ENCODE measurements at places on chromosomes 11 and 22.
A peak's percentile ranks its signal among the peaks of the same experiment; 100 is the strongest.

- H3K4me1 ChIP-seq = no peaks in the 10 kb centered on the region
- no peak overlapping the region for H3K27ac ChIP-seq
- H3K27me3 ChIP-seq = peaks cover 3% of the 10 kb centered on the region
- H3K4me3 ChIP-seq = no peak overlapping the region
- no peak for DNase-seq
These were observed 219.4 kb upstream of the RAG2 start for GRCh38 chr11:36817336-36817965.

DNA sequence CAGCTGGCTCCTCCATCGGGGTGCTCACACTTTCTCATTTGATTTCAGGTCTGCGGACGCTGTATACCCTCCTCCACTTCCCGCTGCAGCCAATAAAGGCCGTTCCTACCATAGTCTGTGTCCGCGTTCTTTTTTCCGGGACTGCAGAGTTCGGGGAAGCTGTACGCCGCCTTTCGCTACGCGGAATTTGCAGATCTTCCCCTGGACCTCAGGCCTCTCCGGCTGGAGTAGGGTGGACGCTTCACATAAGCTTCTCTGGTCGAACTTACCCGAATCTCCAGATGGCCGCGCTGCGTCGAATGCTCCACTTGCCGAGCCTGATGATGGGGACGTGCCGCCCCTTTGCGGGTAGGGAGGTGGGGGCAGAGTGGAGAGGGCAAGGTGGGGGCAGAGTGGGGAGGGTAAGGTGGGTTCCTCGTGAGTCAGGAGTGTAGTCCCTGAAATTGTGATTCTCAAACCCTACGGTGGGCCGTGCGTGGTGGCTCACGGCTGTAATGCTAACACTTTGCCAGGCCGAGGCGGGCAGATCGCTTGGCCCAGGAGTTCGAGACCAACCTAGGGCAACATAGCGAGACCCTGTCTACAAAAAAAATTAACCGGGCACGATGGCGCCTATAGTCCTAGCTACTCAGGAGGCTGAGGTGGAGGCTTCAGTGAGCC, 617 bp downstream of the CSKMT start:
- peak; percentile 68 for DNase-seq
- H3K4me3 ChIP-seq = peak overlapping the region; percentile 93
- peaks cover 57% of the 10 kb centered on the region for H3K4me1 ChIP-seq

- H3K4me3 ChIP-seq = no peak overlapping the region
- H3K27me3 ChIP-seq = no peaks in the 10 kb centered on the region
These were observed 89.4 kb downstream of the PPP6R3 start for GRCh38 chr11:68549789-68550484.

- peaks cover 3% of the 10 kb centered on the region for H3K27me3 ChIP-seq
- no peak overlapping the region for H3K4me3 ChIP-seq
- H3K27ac ChIP-seq = no peak overlapping the region
These were observed 6.0 kb upstream of the TRIM34 start for GRCh38 chr11:5618807-5619206.

- peak overlapping the region; percentile 33 for H3K27ac ChIP-seq
- H3K27me3 ChIP-seq = no peaks in the 10 kb centered on the region
- peaks cover 5% of the 10 kb centered on the region for H3K36me3 ChIP-seq
- no peak overlapping the region for H3K4me3 ChIP-seq
These were observed 35.6 kb downstream of the LIMK2 start for GRCh38 chr22:31247726-31248125.

DNA sequence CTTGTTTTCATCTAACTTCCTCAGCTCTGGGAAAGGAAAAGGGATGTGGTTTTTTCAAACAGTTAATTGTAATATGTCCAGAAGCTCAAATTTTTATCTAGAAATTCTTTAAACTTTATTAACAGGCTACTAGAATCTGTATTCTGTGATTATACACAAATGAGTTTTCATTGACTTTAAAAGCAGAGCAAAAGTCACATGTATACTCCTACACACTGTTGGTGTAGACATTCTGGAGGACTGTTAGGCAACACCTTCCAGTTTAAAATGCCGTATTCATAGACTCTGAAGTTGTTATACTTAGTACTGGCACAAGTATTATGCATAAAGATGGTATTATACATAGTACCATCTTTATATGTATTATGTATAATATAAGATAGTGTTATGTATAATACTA, 64.9 kb downstream of the SPECC1L start:
- H3K27me3 ChIP-seq = no peaks in the 10 kb centered on the region
- H3K4me3 ChIP-seq = no peak overlapping the region
- H3K4me1 ChIP-seq = peaks cover 17% of the 10 kb centered on the region

GRCh38 chr11:70501933-70502540, 103.7 kb downstream of the CTTN start:
- DNase-seq = no peak
- no peak overlapping the region for H3K27ac ChIP-seq
- no peak overlapping the region for H3K4me3 ChIP-seq
- H3K4me1 ChIP-seq = no peaks in the 10 kb centered on the region
- H3K27me3 ChIP-seq = no peaks in the 10 kb centered on the region

DNA sequence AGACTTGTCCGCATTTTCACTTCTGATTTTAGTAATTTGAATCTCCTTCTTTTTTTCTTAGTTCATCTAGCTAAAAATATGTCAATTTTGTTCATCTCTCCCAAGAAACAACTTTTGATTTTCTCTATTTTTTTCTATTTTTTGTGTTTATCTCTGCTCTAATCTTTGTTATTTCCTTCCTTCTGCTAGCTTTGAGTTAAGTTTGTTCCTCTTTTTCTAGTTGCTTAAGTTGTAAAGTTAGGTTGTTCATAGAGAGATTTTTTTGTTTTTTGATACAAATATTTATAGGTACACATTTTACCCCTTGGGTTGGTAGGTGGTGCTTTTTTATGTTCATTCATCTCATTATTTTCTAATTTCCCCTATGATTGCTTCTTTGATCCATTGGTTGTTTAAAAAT, 22.1 kb upstream of the XKR3 start:
- no peak overlapping the region for H3K27ac ChIP-seq
- no peaks in the 10 kb centered on the region for H3K36me3 ChIP-seq

DNA sequence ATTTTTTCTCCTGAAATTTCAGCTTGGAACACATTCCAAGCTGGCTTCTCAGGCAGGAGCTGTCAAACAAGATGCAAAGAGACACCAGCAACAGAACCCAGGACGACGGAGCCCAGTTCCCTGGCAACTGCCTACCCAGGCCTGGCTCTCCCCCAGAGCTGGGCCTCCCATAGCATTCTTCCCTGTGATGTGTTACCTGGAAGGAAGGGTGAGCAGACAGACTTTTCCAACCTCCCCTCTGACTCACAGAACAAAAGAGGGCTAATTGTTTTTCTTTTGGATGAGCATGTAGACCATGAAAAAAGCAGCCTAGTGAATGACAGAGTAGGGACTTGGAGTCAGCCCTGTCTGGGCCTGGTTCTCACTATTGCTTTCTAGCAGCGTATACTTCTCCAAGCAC, 55.3 kb upstream of the BMAL1 start:
- no peak for DNase-seq
- no peaks in the 10 kb centered on the region for H3K36me3 ChIP-seq
- no peak overlapping the region for H3K4me3 ChIP-seq
- no peak overlapping the region for H3K27ac ChIP-seq
- H3K27me3 ChIP-seq = peaks cover 4% of the 10 kb centered on the region

- peaks cover 50% of the 10 kb centered on the region for H3K4me1 ChIP-seq
- DNase-seq = peak; percentile 62
- peaks cover 89% of the 10 kb centered on the region for H3K36me3 ChIP-seq
- H3K27me3 ChIP-seq = no peaks in the 10 kb centered on the region
- H3K27ac ChIP-seq = peak overlapping the region; percentile 75
These were observed 78.9 kb downstream of the FLI1 start for GRCh38 chr11:128772814-128773213.

DNA sequence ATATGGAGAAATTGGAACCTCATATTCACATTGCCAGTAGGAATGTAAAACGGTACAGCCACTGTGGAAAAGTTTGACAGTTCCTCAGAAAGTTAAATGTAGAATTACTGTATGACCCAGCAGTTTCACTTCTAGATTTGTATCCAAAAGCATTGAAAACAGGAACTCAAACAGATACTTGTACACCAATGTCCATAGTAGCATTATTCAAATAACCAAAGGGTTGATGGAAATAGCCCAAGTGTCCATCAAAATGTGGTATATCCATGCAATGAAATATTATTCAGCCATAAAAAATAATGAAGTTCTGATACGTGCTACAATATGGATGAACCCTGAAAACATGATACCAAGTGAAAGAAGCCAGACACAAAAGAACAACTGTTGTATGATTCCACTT, 17.8 kb downstream of the PRRG4 start:
- no peak for DNase-seq
- no peaks in the 10 kb centered on the region for H3K36me3 ChIP-seq
- H3K27ac ChIP-seq = no peak overlapping the region
- no peak overlapping the region for H3K4me3 ChIP-seq
- H3K27me3 ChIP-seq = peaks cover 1% of the 10 kb centered on the region

- H3K27ac ChIP-seq = no peak overlapping the region
- H3K4me3 ChIP-seq = no peak overlapping the region
- DNase-seq = no peak
- no peaks in the 10 kb centered on the region for H3K4me1 ChIP-seq
- no peaks in the 10 kb centered on the region for H3K27me3 ChIP-seq
- peaks cover 10% of the 10 kb centered on the region for H3K36me3 ChIP-seq
These were observed 49.5 kb downstream of the PPFIBP2 start for GRCh38 chr11:7563281-7563680.

DNA sequence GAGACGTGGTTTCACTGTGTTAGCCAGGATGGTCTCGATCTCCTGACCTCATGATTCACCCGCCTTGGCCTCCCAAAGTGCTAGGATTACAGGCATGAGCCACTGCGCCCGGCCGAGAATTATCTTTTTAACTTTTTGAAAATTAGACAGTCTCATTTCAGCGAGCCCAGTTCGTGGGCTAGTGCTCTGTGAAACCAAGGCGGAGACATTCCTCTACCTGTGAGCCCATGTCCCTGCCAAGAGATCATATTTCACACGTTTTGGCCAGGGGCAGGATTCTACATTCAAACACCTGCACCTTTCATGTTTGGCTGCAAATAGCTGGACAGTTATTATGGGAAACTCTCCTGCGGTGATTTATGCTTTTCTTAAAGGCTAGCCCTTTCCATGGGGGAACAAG, 60.3 kb downstream of the IRAG1 start:
- H3K4me1 ChIP-seq = peaks cover 5% of the 10 kb centered on the region
- no peaks in the 10 kb centered on the region for H3K36me3 ChIP-seq
- no peak overlapping the region for H3K27ac ChIP-seq
- DNase-seq = no peak

GRCh38 chr22:24402460-24403192, 24.8 kb upstream of the ADORA2A start:
- no peak for DNase-seq
- H3K4me1 ChIP-seq = peaks cover 60% of the 10 kb centered on the region
- no peaks in the 10 kb centered on the region for H3K27me3 ChIP-seq
- peaks cover 19% of the 10 kb centered on the region for H3K36me3 ChIP-seq
- peak overlapping the region; percentile 75 for H3K27ac ChIP-seq

DNA sequence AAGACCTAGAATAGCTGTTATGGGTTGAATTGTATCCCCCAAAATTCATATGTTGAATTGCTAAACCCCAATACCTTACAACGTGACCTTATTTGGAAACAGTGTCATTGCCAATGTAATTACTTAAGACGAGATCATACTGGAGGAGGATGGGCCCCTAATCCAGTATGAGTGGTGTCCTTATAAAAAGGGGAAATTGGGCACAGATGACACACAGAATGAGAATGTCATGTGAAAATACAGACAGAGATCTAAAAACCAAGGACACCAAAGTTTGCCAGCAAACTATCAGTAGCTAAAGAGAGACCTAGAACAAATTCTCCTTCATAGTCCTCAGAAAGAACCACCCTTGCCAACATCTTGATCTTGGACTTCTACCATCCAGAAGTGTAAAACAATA, 127.7 kb downstream of the ATXN10 start:
- no peaks in the 10 kb centered on the region for H3K27me3 ChIP-seq
- DNase-seq = no peak
- H3K36me3 ChIP-seq = peaks cover 35% of the 10 kb centered on the region
- H3K4me1 ChIP-seq = no peaks in the 10 kb centered on the region
- H3K27ac ChIP-seq = no peak overlapping the region
- H3K4me3 ChIP-seq = no peak overlapping the region

GRCh38 chr22:47210686-47211085, 448.2 kb downstream of the TBC1D22A start:
- H3K4me1 ChIP-seq = no peaks in the 10 kb centered on the region
- no peaks in the 10 kb centered on the region for H3K27me3 ChIP-seq
- no peaks in the 10 kb centered on the region for H3K36me3 ChIP-seq
- H3K4me3 ChIP-seq = no peak overlapping the region
- DNase-seq = peak; percentile 15

GRCh38 chr11:660681-661444, 23.8 kb downstream of the DRD4 start:
- no peaks in the 10 kb centered on the region for H3K27me3 ChIP-seq
- peaks cover 11% of the 10 kb centered on the region for H3K36me3 ChIP-seq
- no peak for DNase-seq
- no peak overlapping the region for H3K4me3 ChIP-seq

DNA sequence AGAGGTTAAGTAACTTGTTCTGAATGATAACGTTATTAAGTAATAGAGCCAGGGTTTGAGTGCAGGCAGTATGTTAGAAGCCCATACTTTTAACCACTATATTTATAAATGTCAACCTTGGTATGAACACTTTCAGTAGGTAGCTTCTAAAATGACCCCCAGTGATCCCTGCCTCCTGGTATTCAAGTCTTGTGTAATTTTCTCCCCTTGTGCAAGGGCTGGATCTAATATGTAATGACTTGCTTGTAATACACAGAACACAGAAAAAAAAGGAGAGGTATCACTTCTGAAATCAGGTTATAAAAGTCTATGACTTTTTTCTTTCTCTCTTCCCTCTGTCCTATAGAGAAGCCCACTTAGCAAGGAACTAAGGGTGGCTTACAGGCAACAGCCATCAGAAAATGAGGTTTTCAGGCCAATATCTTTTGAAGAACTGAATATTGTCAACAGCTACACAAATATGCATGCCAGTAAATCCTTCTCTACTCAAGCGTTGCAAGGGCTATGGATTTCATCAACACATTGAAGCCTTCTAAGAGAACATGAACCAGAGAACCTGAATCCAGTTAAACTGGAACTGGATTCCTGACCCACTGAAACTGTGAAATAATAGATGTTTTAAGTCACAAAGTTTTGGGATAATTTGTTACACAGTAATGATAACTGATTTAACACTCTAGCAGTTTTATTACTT, 712.3 kb downstream of the METTL15 start:
- H3K36me3 ChIP-seq = no peaks in the 10 kb centered on the region
- DNase-seq = no peak
- H3K4me1 ChIP-seq = no peaks in the 10 kb centered on the region
- H3K4me3 ChIP-seq = no peak overlapping the region

DNA sequence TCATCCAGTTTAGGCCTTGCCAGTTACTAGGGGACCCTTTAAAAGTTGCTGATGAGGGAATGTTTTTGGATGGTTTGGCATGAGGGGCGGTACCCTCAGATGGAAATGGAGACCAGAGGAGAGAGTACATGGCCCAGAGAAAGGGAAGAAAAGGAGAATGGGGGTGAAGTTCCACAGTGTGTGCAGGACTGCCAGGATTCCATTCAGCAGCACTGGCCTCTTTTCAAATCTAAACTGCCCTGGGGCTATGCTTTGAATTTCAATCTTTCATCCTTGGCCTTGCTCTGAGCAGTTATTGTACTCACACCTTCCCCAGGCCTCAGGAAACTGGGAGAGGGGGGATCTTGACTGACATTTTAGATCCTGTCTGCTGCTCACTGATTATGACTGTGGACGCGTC, 3.0 kb downstream of the SLC3A2 start:
- peaks cover 78% of the 10 kb centered on the region for H3K36me3 ChIP-seq
- H3K4me3 ChIP-seq = peak overlapping the region; percentile 99
- H3K27ac ChIP-seq = peak overlapping the region; percentile 100
- no peak for DNase-seq

- peak overlapping the region; percentile 2 for H3K27ac ChIP-seq
- H3K27me3 ChIP-seq = no peaks in the 10 kb centered on the region
- no peak overlapping the region for H3K4me3 ChIP-seq
- no peak for DNase-seq
These were observed 5.4 kb downstream of the TNRC6B start for GRCh38 chr22:40183029-40183581.
